ENCODE measurements at places on chromosomes 1 and 21.

DNA sequence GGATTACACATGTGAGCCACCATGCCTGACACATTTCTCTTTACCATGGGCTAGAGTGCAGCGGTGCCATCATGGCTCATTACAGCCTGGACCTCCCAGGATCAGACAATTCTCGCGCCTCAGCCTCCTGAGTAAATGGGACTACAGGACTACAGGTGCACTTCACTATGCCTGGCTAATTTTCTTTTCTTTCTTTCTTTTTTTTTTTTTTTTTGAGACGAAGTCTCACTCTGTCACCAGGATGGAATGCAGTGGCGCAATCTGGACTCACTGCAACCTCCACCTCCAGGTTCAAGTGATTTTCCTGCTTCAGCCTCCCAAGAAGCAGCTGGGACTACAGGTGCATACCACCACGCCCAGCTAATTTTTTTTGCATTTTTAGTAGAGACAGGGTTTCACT, 14.8 kb upstream of the KIF1B start:
- DNase-seq: no peak

GRCh38 chr1:58340185-58340584, 206.3 kb downstream of the OMA1 start:
- DNase-seq: no peak

GRCh38 chr1:242662886-242663285, 138.4 kb upstream of the PLD5 start:
- no peak for DNase-seq

GRCh38 chr1:20187103-20187812, 940 bp upstream of the PLA2G2C start:
- peak; percentile 36 for DNase-seq

DNA sequence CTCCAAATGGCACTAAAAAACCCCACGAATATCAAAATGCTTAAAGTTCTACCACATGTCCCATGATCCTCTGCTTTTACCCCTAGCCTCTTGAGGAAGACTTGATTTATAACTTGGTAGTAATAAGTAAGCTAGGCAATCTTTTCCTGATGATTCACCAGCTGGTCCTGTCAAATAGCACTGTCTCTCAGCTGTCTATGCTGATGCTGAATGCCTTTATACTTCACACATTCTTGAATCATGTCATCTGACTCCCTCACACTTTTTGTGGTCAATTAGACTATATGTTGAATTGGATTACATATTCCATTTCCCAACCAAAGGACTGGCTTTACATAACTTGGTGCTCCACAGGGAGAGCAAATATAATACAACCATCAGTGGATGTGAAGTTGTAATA, 16.6 kb downstream of the C21orf91 start:
- no peak for DNase-seq

DNA sequence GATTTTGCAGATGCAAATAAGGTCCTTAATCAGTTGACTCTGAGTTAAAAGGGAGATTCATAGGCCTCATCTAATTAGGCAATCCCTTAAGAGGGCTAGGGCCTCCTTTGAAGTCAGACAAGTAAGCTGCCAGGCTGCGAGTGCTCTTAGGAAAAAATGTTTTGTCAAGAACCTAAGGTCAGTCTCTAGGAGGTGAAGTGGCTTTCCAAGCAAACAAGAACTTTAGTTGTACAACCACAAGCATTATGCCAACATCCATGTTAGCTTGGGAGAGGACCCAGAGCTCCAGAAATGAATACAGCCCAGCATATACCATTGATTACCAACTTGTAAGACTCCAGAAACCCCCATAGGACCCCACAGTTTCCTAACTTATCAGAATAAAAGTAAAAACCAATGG, 1366.2 kb downstream of the PLA2G4A start:
- DNase-seq: no peak

- no peak for DNase-seq
Measured at GRCh38 chr1:54866801-54867716, 19.9 kb downstream of the DHCR24 start.

DNA sequence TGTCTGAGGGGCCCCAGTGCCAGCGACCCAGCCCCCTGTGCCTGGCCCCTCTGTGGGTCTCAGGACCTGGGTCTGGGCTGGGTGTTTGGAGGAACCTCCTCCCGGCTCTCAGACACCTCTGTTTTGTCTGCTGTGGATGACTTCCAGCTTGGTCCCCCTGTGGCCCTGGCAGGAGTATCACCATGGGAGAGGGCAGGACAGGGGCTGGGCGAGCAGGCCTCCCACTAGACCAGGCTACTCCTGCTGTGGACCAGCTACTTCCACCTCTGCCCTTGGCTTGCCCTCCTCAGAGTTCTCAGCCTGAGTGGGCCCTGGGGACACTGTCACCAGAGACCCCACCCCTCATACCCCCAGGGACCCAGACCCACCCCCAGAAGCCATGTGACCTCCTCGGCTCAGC, 21.8 kb downstream of the PLCH2 start:
- no peak for DNase-seq

GRCh38 chr21:46477765-46478164, 19.1 kb downstream of the DIP2A start:
- no peak for DNase-seq

- no peak for DNase-seq
Measured at GRCh38 chr1:151512801-151513625, 1.8 kb downstream of the CGN start.

Measured in activated naive CD4-positive, alpha-beta T cell treated with anti-CD3 and anti-CD28 coated beads, Interleukin-2, amount 50 U/mL, for 72 hours (primary cell).